CD4-positive, alpha-beta T cell treated with Interleukin-2 at 100 ng/mL for 4 hours (primary cell): ENCODE measurements at places on chromosomes 12 and 14.

GRCh38 chr12:75656648-75657047 is 145.2 kb upstream of the KRR1 start:
- DNase-seq = no peak

DNA sequence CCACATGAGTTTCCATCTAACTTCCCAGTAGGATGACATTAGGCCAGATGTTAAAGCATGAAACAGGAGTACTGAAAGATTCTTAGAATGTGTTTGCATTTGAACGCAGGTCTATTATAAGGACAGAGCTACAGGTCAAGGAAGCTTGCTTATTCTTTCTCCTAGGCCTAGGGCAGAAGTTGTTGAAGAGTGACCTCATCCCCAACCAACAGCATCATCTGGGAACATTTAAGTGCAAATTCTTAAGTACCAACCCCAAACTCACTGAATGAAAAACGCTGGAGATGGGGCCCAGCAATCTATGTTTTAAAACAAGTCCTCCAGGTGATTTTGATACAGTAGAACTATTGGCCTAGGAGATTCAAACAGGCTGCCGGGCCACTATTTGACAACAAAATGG is 52.4 kb downstream of the PAPLN start:
- no peak for DNase-seq

- no peak for DNase-seq
Observed at GRCh38 chr12:66119229-66119869, 11.2 kb downstream of the LLPH start.

- DNase-seq = no peak
Observed at GRCh38 chr12:26195641-26196420, 458 bp downstream of the SSPN start.

- DNase-seq = no peak
Observed at GRCh38 chr12:9340422-9341259, 132.4 kb upstream of the PZP start.

- no peak for DNase-seq
Observed at GRCh38 chr12:28884904-28885679, 264.0 kb upstream of the FAR2 start.
